ENCODE measurements at places on chromosomes 5 and 9. TPM values are rescaled to one million over a fixed set of nuclear protein-coding genes. Genes with fewer than 3 reads are reported as not detected.

GRCh38 chr5:82106207-82106606, 134.4 kb downstream of the ATG10 start:
- no peak overlapping the region for H3K27ac ChIP-seq
- H3K4me1 ChIP-seq, result peaks cover 13% of the 10 kb centered on the region
- H3K36me3 ChIP-seq, result no peaks in the 10 kb centered on the region
- no peaks in the 10 kb centered on the region for H3K27me3 ChIP-seq
- DNase-seq, result no peak
- no peak overlapping the region for H3K4me3 ChIP-seq

DNA sequence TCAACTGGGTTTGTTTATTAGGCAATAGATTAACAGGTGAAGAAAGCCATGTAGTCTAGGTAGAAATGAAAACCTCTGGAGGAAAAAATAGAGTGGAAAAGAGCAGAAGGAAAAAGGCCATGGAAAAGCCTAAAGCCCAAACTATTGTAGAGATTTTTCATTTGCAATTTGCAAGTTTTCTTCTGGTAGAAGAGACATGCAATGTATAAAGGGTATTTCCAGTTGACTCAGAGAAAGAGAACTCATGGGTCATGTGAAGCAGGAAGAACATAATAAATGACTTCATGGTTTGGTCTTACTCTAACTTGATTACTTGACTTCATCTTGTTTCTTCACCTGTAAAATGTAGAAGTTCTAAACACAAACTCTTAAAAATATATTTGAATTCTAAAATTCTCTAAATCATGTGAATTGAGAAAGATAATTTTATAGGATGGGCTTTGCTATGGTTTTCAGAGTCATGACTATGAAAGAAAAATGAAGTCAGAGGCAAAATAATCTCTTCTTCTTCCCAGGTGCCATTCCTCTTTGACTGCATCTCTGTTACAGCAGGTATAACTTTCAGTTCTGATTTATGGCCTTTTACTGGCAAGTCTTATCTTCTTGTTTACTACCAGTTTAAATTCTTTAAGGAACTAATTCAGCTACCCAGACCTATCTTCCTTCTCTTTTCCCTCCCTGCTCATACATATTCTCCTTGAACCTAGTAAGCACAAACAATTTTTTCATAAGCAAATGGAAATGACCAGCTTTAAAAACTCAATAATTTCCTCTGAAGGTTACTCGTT, 47.7 kb upstream of the TMC1 start:
- DNase-seq, result peak; percentile 44
- H3K4me1 ChIP-seq, result peaks cover 62% of the 10 kb centered on the region
- peak overlapping the region; percentile 68 for H3K27ac ChIP-seq
- H3K4me3 ChIP-seq, result no peak overlapping the region
- no peaks in the 10 kb centered on the region for H3K36me3 ChIP-seq
- H3K27me3 ChIP-seq, result no peaks in the 10 kb centered on the region

MAPKAP1 gene
- 115 TPM for total RNA-seq

GRCh38 chr9:134490446-134490845, 151.2 kb upstream of the COL5A1 start:
- H3K4me1 ChIP-seq, result peaks cover 41% of the 10 kb centered on the region
- H3K36me3 ChIP-seq, result no peaks in the 10 kb centered on the region
- no peak for DNase-seq
- H3K27me3 ChIP-seq, result no peaks in the 10 kb centered on the region
- H3K4me3 ChIP-seq, result no peak overlapping the region

- H3K27ac ChIP-seq, result no peak overlapping the region
- H3K4me3 ChIP-seq, result no peak overlapping the region
- H3K4me1 ChIP-seq, result peaks cover 49% of the 10 kb centered on the region
- no peaks in the 10 kb centered on the region for H3K27me3 ChIP-seq
- peak; percentile 50 for DNase-seq
- H3K36me3 ChIP-seq, result no peaks in the 10 kb centered on the region
These were observed 44.0 kb upstream of the SVEP1 start for GRCh38 chr9:110623462-110624025.

GRCh38 chr9:111938427-111938800, 41.8 kb downstream of the UGCG start:
- DNase-seq, result no peak
- H3K36me3 ChIP-seq, result peaks cover 54% of the 10 kb centered on the region
- H3K27ac ChIP-seq, result peak overlapping the region; percentile 34
- peaks cover 55% of the 10 kb centered on the region for H3K4me1 ChIP-seq

NPDC1 gene
- 182 TPM for total RNA-seq

DNA sequence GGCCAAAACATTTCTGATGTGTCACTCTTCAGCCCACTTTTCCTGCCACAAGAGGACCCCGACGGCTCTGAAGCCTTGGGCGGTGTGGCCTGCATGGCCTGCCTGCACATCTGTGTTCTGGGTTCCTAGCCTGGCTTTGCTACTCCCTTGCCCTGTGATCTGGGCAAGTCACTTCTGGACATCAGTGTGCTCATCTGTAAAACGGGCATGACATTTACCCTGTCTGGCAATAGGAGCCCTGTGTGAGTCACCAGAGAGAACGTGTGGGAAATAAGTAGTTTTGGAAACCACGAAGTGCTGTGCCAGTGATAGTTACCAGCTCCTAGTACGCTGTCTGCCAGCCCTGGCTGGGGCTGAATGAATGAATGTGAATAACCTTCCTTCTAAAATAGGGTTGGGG, 90.8 kb downstream of the MACROH2A1 start:
- DNase-seq, result peak; percentile 71
- H3K27ac ChIP-seq, result peak overlapping the region; percentile 95
- H3K4me1 ChIP-seq, result peaks cover 58% of the 10 kb centered on the region
- H3K36me3 ChIP-seq, result no peaks in the 10 kb centered on the region
- H3K27me3 ChIP-seq, result peaks cover 3% of the 10 kb centered on the region
